Smooth muscle cell of the umbilical artery (primary cell): ENCODE measurements at places on chromosomes 13 and 19. TPM values are rescaled to one million over a fixed set of nuclear protein-coding genes. Genes with fewer than 3 reads are reported as not detected.

Gene HCST
- 1.2 TPM in 2 replicates for total RNA-seq

Gene SIGLEC6
- not detected in 2 replicates for total RNA-seq

Gene PSG6
- total RNA-seq, result not detected in 2 replicates

Gene LDLR
- 271 and 284 TPM in 2 replicates for total RNA-seq

Gene ZNF700
- 9.2 and 11.9 TPM in 2 replicates for total RNA-seq

Gene COG3
- 45.4 and 52.0 TPM in 2 replicates for total RNA-seq

Gene TBXA2R
- total RNA-seq, result 0.89 and 2.2 TPM in 2 replicates

Gene MAN2B1
- total RNA-seq, result 41.3 and 47.9 TPM in 2 replicates

Gene RFX1
- total RNA-seq, result 2.7 and 7.1 TPM in 2 replicates

Gene SLC7A10
- not detected in 2 replicates for total RNA-seq

Gene EXOC3L2
- total RNA-seq, result 0.05 TPM in 1 of 2 replicates, not detected in the other

Gene TMEM150B
- total RNA-seq, result not detected in 2 replicates

Gene BST2
- total RNA-seq, result 0.92 and 4.5 TPM in 2 replicates

Gene EDDM13
- total RNA-seq, result not detected in 2 replicates

Gene KIR2DL3
- total RNA-seq, result not detected in 2 replicates

Gene TTC9B
- total RNA-seq, result not detected in 2 replicates

Gene C19orf67
- not detected in 2 replicates for total RNA-seq

Gene ZNF382
- total RNA-seq, result 6.7 and 8.6 TPM in 2 replicates

Gene IGFL1
- total RNA-seq, result not detected in 2 replicates

Gene TRPM4
- 13.4 and 23.1 TPM in 2 replicates for total RNA-seq

Gene CGB8
- total RNA-seq, result not detected in 2 replicates

Gene B3GNT3
- total RNA-seq, result not detected in 2 replicates

Gene KLK10
- not detected in 2 replicates for total RNA-seq

Gene SYCN
- not detected in 2 replicates for total RNA-seq
